ENCODE measurements at places on chromosomes 4 and X.

DNA sequence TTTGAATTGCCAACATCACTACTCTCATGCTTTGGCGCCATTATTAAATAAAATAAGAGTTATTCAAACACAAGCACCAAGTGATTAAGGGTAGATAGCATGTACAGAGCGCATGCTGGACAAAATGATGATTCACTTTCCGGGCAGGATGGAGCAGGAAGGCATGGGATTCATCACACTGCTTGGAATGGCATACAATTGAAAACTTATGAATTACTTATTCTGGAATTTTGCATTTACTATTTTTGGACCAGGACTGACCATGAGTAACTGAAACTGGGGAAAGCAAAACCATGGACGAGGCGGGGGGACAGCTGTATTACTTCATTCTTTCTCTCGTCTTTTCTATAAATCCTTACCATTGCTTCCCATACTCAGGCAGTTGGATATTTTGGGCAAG lies 28.5 kb upstream of the FGF5 start:
- no peak for DNase-seq

DNA sequence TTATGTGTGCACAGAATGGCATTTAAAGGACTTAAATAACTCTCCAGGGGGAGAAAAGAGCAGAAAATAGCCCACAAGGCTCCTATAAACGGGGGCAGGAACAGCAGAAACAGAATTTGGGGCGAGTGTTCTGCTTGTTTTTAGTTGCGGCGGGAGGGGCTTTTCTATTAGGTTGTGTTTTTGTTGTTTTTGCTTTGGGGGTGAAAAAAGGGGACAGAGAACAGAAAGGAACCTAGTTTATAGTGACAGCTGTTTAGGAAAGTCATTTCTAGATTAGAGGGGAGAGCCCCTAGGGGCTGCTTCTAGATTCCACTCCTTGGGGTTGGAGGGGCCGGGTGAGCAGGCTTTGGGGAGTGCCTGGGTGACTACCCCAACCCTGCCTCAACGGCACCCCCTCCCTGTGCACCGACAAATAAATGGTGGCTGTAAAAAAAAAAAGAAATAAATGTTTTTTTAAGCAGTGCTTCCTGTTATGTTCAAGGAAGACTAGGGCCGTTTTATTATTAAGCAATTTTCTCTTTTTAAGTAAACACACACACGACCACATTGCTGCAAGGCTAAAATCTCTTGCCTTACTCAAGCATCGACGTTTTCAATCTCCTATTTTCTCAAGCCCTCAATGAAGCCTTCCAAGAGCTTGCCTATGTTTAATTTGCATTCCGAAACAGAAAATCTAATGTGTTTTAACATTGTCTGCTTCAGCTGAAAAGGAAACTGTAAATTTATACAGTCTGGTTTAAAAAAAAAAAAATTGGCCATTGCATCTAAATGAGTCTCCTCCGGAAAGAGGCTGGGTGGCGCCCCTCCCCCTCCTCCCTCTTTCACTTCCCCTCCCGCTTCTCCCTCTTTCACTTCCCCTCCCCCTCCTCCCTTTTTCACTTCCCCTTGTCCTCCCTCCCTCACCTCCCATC lies 123.3 kb upstream of the TBL1X start:
- no peak for DNase-seq

DNA sequence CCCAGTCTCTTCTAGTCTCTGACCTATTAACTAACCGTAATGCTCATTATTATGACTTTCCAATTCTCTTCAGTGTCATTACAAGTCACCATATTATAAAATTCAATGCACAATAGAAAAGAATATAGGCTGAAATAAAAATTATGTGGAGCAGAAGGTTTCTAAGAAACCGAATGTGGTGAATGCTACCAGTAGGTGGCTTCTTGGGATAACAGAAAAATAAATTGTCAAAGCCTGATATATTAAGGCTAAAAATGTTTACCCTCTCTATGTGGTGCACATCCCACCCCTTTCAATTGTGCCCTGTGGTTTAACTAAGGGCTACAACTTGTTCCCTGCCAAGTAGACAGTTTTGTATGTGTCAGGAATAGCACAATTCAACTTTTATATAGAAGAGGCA lies 624.6 kb upstream of the TECRL start:
- no peak for DNase-seq

GRCh38 chr4:138034871-138035270 lies 207.3 kb downstream of the SLC7A11 start:
- DNase-seq: no peak

DNA sequence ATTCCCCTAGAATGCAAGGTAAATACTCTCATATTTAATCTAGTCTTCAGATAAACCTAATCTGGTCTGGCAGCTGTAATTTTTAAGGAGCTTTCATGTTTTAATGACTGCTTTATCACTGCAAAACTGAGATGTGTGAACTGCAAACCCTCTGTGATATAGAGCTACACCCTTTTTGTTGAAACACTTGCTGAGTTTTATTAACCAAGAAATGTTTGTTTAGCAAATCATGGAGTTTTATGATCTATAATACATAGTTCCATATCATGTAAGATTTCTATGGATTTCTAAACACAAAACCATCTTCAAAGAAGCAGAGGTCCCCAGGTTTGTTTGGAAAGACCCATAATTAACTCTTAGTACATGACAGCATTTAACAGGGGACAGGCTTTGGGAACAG lies 126.4 kb downstream of the BTC start:
- no peak for DNase-seq

- no peak for DNase-seq
Measured at GRCh38 chrX:6718766-6719165, 183.8 kb upstream of the VCX3A start.

GRCh38 chr4:174156239-174156826 lies 127.1 kb downstream of the FBXO8 start:
- no peak for DNase-seq

- peak; percentile 18 for DNase-seq
Measured at GRCh38 chrX:47232803-47233332, at the start of gene USP11. TSS of gene USP11 (plus strand) at chrX:47233009. CDS start at chrX:47233044, 35 bp downstream.

GRCh38 chr4:100240008-100240407 lies 49.7 kb upstream of the DDIT4L start:
- no peak for DNase-seq

GRCh38 chr4:8641931-8642650 lies 49.5 kb downstream of the CPZ start:
- no peak for DNase-seq

DNA sequence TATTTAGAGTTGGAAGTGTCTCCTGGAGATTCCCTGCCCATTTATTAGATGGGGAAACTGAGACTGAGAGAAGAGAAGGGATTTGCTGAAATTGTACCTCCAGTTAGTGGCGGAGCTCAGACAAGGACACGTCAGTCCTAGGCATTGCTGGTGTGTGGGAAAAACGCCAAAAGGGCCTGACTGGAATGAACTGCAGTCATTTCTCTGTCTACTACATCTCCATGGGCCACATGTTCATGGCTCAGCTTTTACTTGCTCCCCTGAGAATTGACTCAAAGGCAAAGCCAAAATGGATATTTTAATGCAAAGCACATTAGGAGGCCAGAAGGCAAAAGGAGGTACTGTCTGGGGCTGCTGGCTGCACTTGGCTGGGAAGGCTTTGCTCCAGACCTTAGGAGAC lies 3.9 kb downstream of the TFDP3 start:
- DNase-seq: no peak

DNA sequence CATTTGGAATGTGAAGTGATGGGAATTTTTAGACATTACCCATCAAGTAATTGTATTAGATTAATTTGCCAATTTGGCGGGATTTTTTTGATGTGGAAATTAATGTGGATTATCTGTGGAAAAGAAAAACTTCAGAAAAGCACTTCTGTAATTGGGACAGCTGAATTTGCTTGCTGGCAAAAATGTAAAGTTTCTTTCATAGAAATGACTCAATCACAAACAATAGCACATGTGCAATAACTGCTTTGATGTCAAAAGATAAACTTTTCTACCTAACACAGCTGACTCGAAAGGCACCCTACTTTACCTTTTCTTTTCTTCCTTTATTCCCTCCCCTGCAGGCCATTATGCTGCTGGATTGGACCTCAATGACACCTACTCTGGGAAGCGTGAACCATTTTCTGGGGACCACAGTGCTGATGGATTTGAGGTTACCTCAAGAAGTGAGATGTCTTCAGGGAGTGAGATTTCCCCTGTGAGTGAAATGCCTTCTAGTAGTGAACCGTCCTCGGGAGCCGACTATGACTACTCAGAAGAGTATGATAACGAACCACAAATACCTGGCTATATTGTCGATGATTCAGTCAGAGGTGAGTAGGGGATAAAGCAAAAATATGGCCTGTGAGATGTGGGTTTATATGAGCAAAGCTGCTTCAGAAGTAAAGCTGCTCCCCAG lies 1.4 kb downstream of the AREG start:
- no peak for DNase-seq

- DNase-seq: no peak
Measured at GRCh38 chr4:102736636-102737549, 23.9 kb downstream of the MANBA start.

DNA sequence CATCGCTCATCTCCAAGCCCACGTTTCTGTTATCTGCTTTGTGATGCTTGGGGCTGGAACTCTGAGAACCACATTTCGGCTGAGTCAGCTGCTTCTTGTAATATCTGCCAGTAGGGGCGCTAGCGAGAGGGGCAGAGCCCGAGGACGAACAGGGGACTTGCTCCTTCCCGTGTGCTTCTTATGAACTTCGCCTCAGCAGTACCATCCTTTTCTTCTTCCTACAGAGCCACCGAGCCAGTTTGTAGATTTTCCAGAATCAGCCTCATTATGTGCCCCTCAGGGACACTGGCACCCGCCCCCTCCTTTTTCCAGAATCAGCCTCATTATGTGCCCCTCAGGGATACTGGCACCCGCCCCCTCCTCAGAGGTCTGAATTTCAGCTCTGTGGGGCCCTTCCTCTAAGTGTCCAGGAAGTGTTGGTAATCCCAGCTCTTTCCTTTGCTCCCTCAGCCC lies 441.7 kb upstream of the RASGEF1B start:
- DNase-seq: peak; percentile 30

GRCh38 chr4:26323821-26324220 lies 3.0 kb downstream of the RBPJ start:
- DNase-seq: no peak

GRCh38 chr4:153763404-153763803 lies 3.6 kb upstream of the RNF175 start:
- DNase-seq: no peak
